ENCODE measurements at places on chromosomes 11 and 22.

GRCh38 chr22:36913427-36914389 is at the start of gene CSF2RB:
Gene CSF2RB (plus strand): TSS chr22:36913628. CDS start chr22:36922208, 8,580 bp downstream.
- DNase-seq = no peak

DNA sequence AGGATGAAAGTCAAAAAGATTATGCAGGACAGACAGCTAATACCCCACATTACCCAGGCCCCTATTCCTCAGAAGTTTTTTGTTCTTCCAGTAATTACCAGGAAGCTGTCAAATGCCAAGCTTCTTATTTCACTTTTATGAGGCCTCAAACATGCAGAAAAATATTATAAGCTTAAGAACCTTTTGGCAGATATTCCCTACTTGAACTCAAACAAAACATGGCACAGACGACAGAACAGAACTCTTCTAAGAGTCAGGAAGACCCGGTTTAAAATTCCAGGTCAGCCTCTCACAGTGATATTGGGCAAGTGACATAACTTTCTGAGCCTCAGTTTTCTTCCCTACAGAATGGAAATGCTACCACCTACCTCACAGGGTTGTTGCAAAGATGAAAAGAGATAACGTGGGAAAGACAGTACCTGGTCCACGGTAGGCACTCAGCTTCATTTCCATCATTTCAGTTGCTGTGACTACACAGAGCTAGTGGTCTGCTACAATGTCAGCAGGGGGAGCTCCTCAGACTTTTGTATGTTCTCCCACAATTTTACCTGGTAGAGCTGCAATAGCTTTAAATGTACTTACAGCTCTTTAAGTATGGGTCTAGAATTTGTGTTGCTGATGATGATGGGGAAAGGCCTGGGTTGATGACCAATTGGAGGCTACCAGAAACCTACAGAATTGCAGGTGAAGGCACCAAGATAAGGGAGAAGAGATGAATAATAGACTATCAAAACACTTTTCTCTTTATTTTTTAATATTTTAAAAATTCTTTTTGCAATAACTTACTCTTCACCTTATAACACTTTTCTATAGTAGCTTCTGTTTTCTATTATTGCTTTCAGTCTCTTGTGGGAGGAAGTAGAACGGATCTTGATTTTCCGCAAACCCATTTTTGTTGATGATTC is 98.3 kb upstream of the CHRM4 start:
- peak; percentile 1 for DNase-seq

DNA sequence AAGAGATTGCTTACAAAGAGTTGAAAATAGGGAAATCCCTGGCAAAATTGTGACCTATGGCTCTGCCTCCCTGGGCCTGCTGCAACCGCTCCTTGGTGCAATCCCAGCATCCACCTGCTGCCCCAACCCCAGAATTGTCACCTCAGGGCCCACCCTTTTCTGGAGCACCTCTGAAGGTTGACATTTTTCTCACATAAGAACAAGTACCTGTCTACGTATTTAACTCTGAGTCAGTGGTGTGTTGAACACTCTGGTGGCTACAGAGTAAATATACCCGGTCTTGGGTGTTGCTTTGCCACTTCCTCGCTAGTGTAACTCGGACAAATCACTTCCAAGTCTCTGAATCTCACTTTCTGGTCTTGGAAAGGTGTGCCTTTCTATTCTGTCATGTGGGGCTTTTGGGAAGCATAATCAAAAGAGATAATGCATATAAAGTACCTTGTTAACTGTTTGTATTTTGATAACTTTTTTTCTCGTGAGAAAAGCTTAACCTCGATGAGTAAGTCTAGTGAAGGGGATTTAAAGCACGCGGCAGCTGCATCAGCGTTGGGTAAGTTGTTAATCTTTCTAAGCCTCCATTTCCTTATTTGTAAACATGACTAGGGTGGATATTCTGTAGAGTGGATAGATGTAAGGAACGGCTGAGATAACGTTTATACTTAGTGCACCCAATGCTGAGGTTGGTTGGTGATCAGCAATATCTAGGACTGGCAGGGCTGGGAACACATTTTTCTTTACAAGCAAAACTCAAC is 881.2 kb downstream of the OPCML start:
- no peak for DNase-seq

DNA sequence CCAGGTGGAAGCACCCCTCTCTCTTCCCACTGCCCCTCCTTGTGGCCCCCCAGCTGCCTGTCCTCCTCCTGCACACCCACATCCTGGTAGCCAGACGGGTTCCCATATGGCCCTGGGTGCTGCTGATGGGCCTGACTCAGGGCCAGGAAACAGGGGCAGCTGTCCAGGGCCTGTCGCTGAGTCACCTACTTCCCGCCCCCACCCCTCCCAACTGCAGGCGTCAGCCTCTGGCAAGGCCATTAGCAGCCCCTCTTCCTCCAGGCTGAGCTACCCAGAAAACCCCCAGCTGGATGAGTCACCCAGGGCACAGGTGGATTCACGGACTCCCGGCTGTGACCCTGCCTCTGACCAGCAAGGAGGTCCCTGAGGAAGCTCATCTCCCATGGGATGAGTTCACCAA is 6.9 kb upstream of the GAL start:
- DNase-seq = no peak

- DNase-seq = no peak
These were observed 109.2 kb upstream of the MTMR2 start for GRCh38 chr11:96033095-96033494.

- no peak for DNase-seq
These were observed 24.1 kb upstream of the WNT7B start for GRCh38 chr22:46001046-46001425.
